HT1080 (cell line): ENCODE measurements at places on chromosomes 11 and 22. TPM values are rescaled to one million over a fixed set of nuclear protein-coding genes. Genes with fewer than 3 reads are reported as not detected.

Gene SPON1
- total RNA-seq: not detected in 2 replicates

DNA sequence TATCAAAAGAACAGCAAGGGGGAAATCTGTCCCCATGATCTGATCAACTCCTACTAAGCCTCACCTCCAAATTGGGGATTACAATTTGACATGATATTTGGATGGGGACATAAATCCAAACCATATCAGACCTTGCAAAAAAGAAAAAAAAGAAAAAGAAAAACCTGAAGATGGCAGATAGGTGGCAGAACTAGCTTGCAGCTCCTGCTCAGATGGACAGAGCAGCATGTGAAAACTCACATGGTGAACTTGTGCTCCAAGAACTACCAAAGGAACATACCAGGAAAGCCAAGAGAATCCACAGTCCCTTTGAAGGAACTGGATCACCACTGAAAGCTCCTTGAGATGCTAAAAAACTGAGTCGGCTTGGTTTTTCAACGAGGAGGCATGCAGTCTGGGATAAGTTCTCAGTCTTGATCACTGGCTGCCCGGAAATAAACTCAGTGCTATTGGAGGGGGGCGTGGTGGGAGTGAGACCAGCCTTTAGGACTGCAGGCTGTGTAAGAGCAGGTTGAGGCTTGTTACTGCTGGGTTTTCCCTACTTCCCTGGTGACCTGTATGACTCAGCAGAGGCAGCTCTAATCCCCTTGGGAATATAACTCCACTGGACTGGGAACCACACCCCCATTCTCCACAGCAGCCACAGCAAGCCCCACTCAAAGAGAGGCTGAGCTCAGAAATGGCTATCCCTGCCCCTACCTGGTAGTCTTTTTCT lies 358.3 kb upstream of the ARHGAP42 start:
- peak; percentile 78 for DNase-seq

DNA sequence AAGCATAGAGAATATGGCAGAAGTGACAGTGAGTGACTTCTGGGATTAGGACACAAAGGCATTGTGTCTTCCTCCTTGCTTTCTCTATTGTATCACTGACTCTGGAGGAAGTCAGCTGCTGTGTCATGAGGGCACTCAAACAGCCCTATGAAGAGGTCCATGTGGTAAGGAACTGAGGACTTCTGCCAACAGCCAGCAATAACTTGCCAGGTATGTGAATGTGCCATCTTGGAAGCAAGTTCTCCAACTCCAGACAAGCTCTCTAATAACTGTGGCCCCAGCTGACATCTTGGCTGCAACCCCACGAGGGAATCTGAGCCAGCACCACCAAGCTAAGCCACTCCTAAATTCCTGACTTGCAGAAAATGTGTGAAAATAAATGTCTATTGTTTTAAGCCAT lies 83.6 kb upstream of the ZBED5 start:
- no peak for DNase-seq

DNA sequence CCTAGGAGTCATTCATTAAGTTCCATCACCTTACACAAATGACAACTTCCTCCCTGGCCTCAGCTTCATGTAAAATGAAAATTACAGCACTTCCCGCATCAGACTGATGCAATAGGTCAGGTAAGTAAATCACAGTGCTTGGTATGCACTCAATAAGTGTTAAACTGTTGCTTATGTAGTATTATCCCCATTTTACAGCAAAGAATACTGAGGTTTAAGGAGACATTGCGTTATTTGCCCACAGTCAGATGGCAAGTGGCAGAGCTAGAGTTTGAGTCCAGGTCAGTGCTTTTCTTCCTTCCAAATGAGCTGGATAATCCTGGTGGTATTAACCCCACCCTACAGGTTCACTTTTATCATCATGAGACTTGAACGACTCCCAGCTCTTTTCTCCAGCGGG lies 29.7 kb downstream of the WT1 start:
- DNase-seq: no peak

DNA sequence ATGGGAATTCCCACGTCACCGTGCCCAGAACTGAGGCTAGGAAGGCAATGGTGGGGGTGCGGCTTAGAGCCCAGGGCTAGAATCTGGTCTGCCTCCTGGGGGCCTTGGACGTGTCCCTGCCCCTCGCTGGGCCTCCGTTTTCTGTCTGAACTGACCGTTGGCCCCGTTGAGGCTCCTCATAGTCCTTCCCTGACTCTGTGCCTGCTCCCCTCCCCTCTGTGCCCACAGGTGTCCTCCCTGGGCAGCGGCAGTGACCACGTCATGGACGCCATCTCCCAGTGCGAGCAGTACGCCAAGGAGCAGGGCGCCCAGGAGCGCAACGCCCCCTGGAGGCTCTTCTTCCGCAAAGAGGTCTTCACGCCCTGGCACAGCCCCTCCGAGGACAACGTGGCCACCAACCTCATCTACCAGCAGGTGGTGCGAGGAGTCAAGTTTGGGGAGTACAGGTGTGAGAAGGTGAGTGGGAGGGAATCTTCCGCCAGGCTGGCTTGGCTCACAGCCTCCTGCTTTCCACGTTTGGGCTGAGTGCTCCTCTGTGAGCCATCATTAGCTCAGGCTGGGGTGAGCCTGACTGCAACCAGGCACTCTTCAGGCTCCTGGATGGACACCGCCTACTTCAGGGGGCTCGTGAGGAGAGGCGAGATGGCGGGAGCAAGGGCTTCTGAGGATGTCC lies 63.9 kb downstream of the MYO7A start:
- peak; percentile 87 for DNase-seq

DNA sequence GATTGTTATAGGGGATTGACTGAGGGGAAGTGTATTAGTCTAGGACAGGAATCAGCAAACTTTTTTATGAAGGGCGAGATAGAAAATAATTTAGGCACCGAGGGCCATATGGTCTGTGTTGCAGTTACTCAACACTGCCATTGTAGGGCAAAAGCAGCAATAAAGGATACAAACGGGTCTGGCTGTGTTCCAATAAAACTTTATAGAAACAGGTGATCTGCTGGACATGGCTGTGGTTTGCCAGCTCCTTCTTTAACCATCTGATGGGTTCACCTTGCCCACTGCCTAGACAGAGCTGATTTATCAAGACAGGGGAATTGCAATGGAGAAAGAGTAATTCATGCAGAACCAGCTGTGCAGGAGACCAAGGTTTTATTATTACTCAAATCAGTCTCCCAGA lies 20.0 kb downstream of the PRR5L start:
- no peak for DNase-seq

- no peak for DNase-seq
Measured at GRCh38 chr11:85582111-85582510, 45.0 kb downstream of the DLG2 start.

Gene APOL1
- 4.0 and 4.6 TPM in 2 replicates for total RNA-seq

Gene ANKK1
- not detected in 2 replicates for total RNA-seq

GRCh38 chr11:1047595-1048156 lies 11.2 kb upstream of the MUC6 start:
- no peak for DNase-seq

Gene MUC2
- not detected in 2 replicates for total RNA-seq

Gene GRM5
- total RNA-seq: 0.34 and 0.47 TPM in 2 replicates

- peak; percentile 85 for DNase-seq
Measured at GRCh38 chr11:10350334-10350733, 45.5 kb downstream of the ADM start.

DNA sequence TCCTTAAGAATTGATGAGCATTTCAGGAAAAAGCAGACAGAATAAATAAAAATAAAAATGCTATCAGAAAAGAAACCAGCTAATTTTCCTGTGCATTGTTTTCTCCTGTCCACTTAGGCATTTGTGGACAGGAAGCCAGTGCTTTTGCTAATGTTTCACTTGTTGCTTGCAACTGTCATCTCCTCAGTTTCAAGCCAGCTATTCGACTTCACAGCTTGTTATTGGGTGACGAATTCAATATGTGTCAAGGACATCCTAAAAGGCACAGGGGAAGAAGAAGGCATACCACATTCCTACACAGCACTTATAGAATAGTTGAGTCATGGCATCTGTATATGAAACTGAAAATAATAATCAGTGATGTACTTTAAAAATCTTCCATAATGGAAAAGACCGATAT lies 530.6 kb upstream of the KIRREL3 start:
- DNase-seq: no peak

Gene PRG3
- not detected in 2 replicates for total RNA-seq

Gene MCAM
- 365 and 377 TPM in 2 replicates for total RNA-seq

Gene LRRC32
- 0.06 and 0.17 TPM in 2 replicates for total RNA-seq

- no peak for DNase-seq
Measured at GRCh38 chr11:117045956-117046355, 52.3 kb downstream of the SIK3 start.

DNA sequence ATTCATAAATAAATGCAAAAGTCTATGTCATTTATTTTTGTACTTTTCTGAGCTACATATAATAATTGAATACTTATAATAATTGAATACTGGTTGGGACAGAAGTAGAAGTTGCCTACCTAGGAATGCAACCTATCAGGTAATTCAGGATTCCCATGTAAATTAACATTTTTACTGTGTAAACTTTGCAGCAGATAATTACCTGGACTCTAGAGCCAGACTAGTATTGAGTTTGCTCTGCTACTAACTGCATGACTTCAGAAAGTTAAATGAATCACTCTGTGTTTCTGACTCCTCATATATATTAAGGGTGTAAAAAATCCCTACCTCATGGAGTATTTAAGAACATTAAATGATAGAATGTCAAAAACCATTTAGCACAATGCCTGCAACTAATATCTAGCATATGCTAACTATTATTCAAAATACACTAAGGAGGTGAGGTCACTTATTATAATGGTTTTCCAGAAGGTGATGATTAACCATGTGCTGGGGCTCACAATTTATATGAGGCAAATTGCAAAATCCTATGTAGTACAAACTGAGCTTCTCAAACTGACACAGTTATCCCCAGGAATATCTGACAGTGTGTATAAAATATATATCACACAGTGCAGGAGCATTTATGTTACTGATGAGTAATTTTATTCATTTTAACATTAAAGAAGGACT lies 138.1 kb upstream of the ANO3 start:
- DNase-seq: no peak

- no peak for DNase-seq
Measured at GRCh38 chr11:20458905-20459632, 71.6 kb downstream of the PRMT3 start.

Gene SLC36A4
- total RNA-seq: 7.0 and 8.5 TPM in 2 replicates

DNA sequence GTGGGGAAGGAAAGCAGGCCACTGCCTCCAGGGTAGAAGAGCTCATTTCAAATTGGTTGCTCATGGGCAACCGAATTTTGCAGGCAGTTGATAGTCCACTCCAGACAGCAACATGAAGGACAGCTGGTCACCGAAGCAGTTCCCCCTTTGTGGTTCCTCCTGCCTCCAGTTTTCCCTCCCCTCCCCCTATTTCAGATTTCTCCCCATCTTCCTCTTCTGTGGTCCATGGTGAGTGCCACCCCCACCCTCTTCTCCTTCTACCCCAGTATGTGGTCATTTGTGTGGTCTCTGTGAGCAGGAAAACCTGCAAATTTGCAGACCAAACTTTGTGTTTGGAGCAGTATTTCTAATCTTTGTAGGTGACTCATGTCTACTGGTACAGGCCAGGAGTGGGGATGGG lies 38.2 kb upstream of the PAK1 start:
- no peak for DNase-seq

GRCh38 chr22:17827466-17827865 lies 53.2 kb upstream of the BID start:
- no peak for DNase-seq

Gene OOSP1
- total RNA-seq: not detected in 2 replicates

GRCh38 chr11:47392546-47393162 lies 14.3 kb upstream of the SPI1 start:
- no peak for DNase-seq

- no peak for DNase-seq
Measured at GRCh38 chr22:43233529-43233928, 46.6 kb upstream of the TTLL12 start.

DNA sequence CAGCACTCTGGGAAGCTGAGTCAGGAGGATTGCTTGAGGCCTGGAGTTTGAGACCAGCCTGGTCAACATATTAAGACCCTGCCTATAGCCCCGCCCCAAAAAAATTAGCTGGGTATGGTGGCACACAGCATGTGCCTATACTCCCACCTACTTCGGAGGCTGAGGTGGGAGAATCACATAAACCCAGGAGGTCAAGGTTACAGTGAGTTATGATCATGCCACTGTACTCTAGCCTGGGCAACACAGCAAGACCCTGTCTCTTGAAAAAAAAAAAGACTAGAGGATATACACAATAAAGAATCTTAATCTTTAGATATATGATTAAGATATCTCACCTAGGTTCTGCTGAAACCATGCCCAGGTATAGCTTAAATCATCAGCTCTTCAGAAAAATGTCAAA lies 136.7 kb downstream of the APOL5 start:
- no peak for DNase-seq

Gene CCDC134
- 6.4 and 9.8 TPM in 2 replicates for total RNA-seq

Gene CTSD
- 178 and 212 TPM in 2 replicates for total RNA-seq

DNA sequence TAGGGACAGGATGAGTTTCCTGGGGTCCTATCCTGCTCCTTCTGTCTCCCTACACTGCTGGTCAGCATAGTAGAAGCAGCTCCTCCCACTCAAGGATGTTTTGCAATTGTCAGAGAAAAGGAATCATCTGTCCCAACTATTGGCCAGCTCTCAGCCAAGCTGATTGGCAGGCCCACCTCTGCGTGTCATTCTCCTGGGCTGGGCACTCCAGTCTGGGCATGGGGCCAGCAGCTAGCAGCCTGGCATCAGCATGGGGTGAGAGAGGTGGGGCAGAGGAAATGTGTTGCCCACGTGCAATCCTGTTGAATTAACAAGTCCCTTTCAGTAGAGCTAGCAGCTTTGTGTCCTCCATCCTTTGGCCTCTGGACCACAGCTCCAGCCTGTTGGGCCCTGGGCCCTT lies 14.1 kb downstream of the ANKK1 start:
- DNase-seq: peak; percentile 90

DNA sequence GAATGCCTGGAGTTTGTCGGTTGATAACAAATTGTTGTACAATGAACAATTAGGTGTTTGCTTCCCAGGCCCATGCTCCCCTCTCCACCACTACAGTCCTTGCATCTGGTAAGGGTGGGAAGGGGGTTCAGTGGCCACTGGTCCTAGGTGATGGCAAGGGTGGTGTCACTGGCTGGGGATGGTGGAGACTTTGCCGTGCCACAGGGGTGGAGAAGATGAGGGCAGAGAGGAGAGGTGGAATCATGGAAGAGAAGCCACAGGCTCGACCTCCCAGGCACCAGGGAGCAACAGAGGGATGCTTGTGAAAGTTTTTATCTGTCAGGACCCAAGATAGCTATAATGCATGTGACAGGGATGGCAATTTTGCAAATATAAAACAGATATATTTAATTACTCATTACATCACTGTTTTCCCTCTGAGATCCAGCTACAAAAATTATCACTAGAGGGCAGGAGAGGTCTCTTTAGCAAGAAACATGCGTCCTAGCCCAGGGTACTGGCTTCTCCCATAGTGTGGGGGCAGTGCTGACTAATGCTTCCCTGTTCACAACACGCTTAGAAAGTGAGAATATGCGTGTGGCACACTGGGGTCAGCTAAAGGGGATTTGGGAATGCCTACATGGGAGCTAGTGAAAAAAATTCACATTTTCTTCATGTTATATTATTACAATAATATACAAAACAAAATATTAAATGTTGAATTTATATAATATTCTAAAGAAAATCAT lies 49.0 kb upstream of the AMPD3 start:
- DNase-seq: peak; percentile 78

GRCh38 chr11:23112987-23113886 lies 253.0 kb upstream of the CCDC179 start:
- DNase-seq: peak; percentile 52

Gene DBX1
- not detected in 2 replicates for total RNA-seq

Gene F2
- total RNA-seq: not detected in 2 replicates

GRCh38 chr11:77175021-77175842 lies 47.2 kb downstream of the MYO7A start:
- DNase-seq: no peak
